Vein endothelial cell (primary cell): ENCODE measurements at places on chromosomes 5 and 9. TPM values are rescaled to one million over a fixed set of nuclear protein-coding genes. Genes with fewer than 3 reads are reported as not detected.

ABCA1 gene
- 9.3 and 13.1 TPM in 2 replicates for total RNA-seq

BRD8 gene
- 30.1 and 50.0 TPM in 2 replicates for total RNA-seq

GABRP gene
- total RNA-seq = 1.1 and 1.3 TPM in 2 replicates

HAVCR1 gene
- not detected in 2 replicates for total RNA-seq

IL17B gene
- total RNA-seq = not detected in 2 replicates

MARCHF3 gene
- total RNA-seq = 75.8 and 79.0 TPM in 2 replicates

KIAA1191 gene
- total RNA-seq = 133 and 158 TPM in 2 replicates

SLC34A1 gene
- not detected in 2 replicates for total RNA-seq

RANBP17 gene
- 6.2 and 11.1 TPM in 2 replicates for total RNA-seq

IL9 gene
- not detected in 2 replicates for total RNA-seq

SPATA31A3 gene
- not detected in 2 replicates for total RNA-seq

PPP1R26 gene
- total RNA-seq = 14.4 and 17.0 TPM in 2 replicates

AQP7 gene
- 0.19 TPM in 1 of 2 replicates, not detected in the other for total RNA-seq

HTR4 gene
- 0.10 TPM in 1 of 2 replicates, not detected in the other for total RNA-seq

SLC6A19 gene
- not detected in 2 replicates for total RNA-seq

PCDHAC2 gene
- total RNA-seq = 0.33 and 1.9 TPM in 2 replicates

PCDHGA12 gene
- total RNA-seq = 6.9 and 12.0 TPM in 2 replicates

ACSL6 gene
- not detected in 2 replicates for total RNA-seq

CCDC180 gene
- 2.2 and 2.9 TPM in 2 replicates for total RNA-seq

RAB3C gene
- 0.57 and 4.9 TPM in 2 replicates for total RNA-seq

RFX3 gene
- total RNA-seq = 2.9 and 5.6 TPM in 2 replicates

MTAP gene
- total RNA-seq = 28.4 and 37.9 TPM in 2 replicates

IGFBPL1 gene
- total RNA-seq = 0.48 TPM in 1 of 2 replicates, not detected in the other

PTPRD gene
- total RNA-seq = 29.2 and 51.9 TPM in 2 replicates

NEUROG1 gene
- total RNA-seq = not detected in 2 replicates

CD274 gene
- total RNA-seq = 26.7 and 30.4 TPM in 2 replicates

GMCL2 gene
- under 0.01 TPM in 1 of 2 replicates, not detected in the other for total RNA-seq

PDLIM4 gene
- 47.4 and 56.8 TPM in 2 replicates for total RNA-seq

IL11RA gene
- 7.8 and 12.4 TPM in 2 replicates for total RNA-seq

INSL4 gene
- total RNA-seq = not detected in 2 replicates

PCDHB5 gene
- 0.98 and 1.3 TPM in 2 replicates for total RNA-seq

PHF24 gene
- total RNA-seq = not detected in 2 replicates

IL3 gene
- not detected in 2 replicates for total RNA-seq

DPP7 gene
- 70.4 and 103 TPM in 2 replicates for total RNA-seq

EPB41L4A gene
- 29.1 and 42.1 TPM in 2 replicates for total RNA-seq

CDC20B gene
- total RNA-seq = under 0.01 and 0.19 TPM in 2 replicates
